GM13976 (cell line): ENCODE measurements at places on chromosomes 5 and 9.

DNA sequence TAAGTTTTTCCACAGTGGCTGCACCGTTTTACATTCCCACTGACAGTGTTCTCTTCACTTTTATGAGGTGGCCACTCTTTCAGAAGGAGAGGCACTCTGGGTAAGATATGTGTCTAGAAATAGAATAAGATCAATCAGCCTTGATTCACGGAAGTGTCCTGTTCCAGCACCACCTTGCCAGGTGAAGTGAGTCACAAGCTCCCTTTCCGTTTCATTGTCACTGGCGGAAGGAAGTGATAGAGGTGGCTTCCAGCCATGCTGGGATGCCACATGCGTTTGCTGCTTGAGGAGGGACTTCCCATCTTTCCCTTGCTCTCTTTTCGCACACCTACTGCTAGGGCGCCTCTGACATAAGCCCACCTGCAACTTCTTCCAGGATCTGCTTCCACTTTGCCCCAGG lies 217.1 kb downstream of the PIK3R1 start:
- DNase-seq = no peak

- no peak for DNase-seq
Measured at GRCh38 chr5:169847519-169847918, 132.8 kb downstream of the INSYN2B start.

DNA sequence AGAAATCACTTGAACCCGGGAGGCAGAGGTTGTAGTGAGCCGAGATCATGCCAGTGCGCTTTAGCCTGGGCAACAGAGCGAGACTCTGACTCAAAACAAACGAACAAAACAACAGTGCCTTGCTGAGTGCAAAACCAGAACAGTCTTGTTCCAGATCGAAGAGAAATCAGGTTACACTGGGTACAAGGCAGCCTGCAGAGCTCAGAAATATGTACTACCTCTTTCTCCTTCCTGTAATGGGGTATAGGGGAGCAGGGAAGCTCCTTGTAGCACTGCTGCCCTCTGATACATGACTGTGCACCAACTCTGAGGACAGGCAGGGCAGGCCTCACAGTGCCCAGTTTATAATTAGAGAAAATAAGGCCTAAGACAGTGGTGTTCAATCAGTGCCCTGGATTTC lies 24.7 kb downstream of the TBC1D2 start:
- DNase-seq = no peak

DNA sequence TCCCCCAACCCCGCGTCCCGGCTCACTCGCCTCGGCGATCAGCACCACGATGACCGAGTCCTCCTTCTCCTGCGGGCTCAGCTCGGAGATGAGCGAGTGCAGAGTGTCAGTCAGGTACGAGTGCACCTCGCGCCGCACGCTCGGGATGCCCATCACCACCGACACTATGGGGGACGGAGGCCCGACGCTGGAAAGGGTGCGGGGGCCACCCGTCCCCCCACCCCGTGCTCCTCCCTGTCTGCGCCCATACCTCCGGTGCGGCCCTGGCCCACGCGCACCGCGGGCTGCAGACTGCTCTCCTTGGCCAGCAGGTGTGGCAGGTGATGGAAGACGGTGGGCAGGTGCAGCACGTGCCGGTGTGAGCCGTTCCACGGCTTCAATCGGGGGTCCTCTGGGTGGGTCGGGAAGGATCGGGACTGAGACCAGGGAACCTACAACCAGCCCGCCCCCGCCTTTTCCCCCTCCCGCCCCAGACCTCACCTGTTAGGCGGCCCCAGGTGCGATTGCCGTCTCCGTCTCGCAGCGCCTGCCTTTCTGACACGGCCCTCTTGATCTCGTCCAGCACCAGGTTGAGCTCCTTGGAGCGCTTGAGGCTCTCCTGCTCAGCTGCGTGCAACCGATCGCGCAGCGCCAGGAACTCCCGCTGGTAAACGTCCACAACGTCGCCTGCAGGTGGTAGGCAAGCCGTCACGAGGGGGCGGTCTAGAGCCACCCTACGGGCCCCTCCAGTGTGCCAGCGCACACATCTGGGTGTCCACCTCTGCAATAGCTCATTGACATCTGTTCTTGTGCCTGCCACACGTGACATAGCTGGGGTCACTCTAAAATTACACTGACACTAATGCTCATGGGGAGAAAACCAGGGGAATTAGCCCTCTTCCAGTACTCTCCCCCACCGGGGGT lies 5.1 kb downstream of the MGAT4B start:
- peak; percentile 85 for DNase-seq

DNA sequence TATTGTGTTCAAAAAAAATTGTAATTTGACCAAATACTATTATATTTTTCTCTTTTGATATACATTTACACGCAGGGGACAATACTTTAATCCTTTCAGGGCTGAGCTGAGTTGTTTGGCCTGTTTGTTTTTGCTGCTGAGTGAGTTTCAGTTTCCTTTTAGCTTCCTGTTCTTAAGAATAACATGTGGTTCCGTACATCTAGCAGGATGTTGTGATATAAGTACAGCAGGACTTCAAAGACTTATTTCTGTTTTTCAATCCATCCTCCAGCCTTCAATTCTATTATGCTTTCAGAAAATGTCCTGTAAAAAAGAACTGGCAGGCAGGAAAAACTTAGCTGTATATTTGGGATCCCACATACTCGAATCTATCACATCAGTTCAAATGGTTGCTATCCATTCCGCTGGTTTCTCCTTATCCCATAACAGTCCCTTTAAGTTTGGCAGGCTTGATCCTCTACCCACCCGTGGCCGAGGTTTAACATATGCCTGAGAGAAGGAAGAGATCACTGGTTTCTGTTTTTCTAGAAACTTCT lies 1037.3 kb upstream of the ACO1 start:
- peak; percentile 41 for DNase-seq

DNA sequence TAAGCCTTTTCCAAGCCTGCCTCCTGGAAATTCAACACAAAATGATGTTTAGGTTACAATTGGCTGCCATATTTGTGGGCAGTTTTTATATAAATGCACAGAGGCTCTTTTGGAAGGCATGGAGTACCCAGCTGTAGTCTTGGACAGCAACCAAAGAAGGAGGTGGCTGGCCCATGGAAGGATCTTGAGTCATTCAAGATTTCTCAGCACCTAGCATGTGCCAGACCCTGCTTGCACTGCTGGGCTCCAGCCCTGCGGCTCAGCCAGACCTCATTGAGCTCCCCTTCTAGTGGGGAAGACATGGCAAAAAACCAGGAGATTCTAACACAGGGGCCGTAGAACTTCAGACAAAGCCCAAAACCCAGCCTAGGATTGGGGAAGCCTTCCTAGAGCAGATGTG lies 22.1 kb downstream of the JADE2 start:
- DNase-seq = no peak

DNA sequence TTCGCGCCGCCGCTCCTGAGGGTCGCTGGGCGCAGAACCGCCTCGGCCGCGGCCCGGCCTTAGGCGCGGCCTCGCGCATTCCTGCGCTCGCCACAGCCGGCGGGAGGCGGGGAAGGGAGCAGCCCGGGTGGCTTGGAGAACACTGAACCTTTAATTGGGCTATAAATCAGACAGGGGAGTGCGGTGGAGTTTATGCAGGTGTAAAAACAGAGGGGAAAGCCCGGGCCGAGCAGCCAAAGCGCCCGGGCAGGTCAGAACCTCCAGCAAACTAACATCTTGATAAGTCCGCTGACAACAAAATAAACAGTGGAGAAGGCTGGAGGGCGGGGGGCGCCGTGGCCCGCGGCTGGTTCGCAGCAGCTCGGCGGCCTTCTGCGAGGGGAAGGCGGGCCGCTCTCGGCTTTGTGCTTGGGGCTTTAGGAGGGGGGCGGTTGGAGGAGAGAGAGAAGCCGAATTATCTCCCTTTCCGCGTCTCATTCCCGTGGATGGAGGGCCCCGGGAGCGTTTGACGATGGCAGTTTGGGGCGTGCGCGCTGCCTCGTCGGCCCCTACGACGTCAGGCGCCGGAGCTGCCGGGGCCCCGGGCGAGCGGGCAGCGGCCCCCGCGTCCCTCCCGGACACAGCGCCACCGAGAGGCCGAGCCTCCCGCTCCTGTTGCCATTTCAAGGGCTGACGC lies 11.3 kb downstream of the FOXD1 start:
- DNase-seq = peak; percentile 50

DNA sequence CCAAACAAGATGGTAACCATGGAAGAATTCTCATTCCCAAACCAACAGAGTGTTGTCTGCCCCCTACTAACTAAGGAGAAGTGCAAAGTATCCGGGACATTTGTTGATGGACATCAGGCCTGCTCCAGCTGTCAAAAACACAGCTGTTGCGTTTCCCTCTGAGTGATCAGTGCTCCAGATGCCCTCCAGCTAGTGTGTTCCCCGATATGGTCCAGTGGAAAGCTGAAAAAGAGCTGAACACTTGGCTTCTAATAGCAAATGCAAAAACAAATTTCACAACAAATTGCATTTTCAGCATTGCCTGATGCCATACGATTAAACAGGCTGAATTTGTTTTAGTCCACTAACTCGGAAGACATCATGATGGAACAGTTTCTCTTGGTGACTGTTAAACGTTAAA lies 1398.7 kb downstream of the PTPRD start:
- DNase-seq = no peak

GRCh38 chr5:149285153-149285552 lies 13.5 kb downstream of the AFAP1L1 start:
- no peak for DNase-seq

DNA sequence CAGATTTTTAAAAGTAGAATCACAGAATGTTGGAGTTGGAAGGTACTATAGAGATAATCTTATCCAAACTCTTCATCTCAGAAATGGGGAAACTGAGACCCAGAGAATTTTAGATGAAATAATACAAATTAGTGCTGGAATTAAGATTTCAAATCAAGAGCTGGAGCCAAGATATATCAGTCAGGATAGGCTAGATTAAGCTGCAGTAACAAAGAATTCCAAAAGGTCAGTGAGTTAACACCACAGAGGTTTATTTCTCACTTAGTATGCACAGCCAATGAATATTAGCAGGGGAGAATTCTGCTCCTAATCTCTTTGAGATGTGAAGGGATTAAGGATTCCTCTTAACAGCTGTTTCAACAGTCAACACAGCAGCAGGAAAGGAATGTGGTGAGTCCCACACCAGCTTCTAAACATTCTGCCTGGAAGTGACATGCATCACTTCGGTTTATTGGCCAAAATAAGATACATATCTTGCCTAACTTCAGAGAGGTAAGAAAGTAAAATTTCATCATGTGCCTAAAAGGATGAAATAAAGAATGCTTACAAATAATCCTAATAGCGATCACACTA lies 136.8 kb downstream of the FRMD3 start:
- no peak for DNase-seq

- DNase-seq = no peak
Measured at GRCh38 chr5:179794575-179794974, 789 bp downstream of the LTC4S start.

DNA sequence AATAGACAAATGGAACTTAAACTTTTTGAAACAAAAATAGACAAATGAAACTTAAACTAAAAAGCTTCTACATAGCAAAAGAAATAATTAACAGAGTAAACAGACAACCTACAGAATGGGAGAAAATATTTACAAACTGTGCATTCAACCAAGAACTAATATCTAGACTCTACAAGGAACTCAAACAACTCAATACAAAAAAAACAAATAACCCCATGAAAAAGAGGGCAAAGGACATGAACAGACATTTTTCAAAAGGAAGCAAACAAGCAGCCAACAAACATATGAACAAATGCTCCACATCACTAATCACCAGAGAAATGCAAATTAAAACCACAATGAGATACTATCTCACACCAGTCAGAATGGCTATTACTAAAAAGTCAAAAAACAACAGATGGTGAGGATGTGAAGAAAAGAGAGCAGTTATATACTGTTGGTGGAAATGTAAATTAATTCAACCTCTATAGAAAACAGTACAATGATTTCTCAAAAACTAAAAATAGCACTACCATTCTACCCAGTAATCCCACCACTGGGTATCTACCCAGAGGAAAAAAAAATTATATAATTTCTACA lies 170.8 kb upstream of the RGMB start:
- DNase-seq = no peak

GRCh38 chr5:151318850-151319732 lies 15.5 kb upstream of the SLC36A3 start:
- peak; percentile 29 for DNase-seq

- no peak for DNase-seq
Measured at GRCh38 chr5:43281840-43282658, 31.2 kb downstream of the HMGCS1 start.

- DNase-seq = no peak
Measured at GRCh38 chr5:31815376-31815775, 176.4 kb downstream of the PDZD2 start.

DNA sequence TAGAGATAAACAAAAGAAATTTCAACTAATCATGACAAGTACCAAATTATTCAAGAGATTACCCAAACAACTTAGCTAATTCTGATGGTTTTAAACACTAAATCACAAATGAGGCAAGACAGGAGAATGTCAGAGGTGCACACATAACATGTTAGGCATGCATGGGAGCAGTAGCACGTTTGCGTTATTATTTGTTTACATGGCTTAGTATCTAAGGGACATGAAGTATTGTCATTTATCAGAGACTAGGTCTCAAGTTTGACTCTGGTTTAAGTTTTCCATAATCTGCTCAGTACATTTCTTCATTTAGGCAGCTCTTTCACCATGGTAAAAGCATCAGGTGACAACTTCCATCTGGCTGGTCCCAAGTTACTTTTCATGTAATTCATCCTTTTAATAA lies 244.1 kb upstream of the TNC start:
- no peak for DNase-seq

GRCh38 chr5:140563596-140563995 lies 802 bp downstream of the APBB3 start:
- no peak for DNase-seq

- DNase-seq = no peak
Measured at GRCh38 chr5:4987431-4987830, 152.7 kb upstream of the ADAMTS16 start.

- no peak for DNase-seq
Measured at GRCh38 chr9:70205366-70206020, 53.3 kb upstream of the SMC5 start.

GRCh38 chr9:132458432-132458831 lies 48.4 kb downstream of the CFAP77 start:
- DNase-seq = no peak

DNA sequence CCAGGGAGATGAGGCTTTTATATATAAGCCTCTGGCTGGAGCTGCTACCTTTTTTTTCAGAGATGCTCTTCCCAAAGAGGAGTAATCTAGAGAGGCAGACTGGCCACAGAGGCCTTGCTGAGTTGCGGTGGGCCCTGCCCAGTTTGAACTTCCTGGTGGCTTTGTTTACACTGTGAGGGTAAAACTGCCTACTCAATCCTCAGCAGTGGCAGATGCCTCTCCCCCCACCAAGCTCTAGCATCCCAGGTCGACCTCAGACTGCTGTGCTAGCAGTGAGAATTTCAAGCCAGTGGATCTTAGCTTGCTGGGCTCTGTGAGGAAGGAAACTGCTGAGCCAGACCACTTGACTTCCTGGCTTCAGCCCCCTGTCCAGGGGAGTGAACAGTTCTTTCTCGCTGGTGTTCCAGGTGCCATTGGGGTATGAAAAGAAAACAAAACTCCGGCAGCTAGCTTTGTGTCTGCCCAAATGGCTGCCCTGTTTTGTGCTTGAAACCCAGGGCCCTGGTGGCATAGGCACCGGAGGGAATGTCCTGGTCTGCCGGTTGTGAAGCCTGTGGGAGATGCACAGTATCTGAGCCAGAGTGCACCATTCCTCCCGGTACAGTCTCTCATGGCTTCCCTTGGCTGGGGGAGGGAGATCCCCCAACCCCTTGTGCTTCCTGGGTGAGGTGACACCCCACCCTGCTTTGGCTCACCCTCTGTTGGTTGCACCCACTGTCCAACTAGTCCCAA lies 219.5 kb upstream of the IZUMO3 start:
- no peak for DNase-seq
